ENCODE measurements at places on chromosomes 16 and 17.

DNA sequence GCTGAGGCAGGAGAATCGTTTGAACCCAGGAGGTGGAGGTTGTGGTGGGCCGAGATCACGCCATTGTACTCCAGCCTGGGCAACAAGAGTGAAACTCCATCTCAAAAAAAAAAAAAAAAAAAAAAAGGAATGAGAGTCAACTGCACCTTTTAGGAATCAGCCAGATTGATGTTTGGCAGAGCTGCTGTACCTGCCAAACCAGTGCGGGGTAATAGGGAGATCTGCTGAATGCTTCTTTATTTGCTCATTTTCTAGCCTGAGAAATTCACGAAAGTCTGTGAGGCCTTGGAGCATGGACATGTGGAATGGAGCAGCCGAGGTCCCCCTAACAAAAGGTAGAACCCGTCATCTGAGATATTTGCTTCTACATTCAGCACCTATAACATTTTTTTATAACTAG, 18.4 kb downstream of the OGFOD1 start:
- no peak for DNase-seq

DNA sequence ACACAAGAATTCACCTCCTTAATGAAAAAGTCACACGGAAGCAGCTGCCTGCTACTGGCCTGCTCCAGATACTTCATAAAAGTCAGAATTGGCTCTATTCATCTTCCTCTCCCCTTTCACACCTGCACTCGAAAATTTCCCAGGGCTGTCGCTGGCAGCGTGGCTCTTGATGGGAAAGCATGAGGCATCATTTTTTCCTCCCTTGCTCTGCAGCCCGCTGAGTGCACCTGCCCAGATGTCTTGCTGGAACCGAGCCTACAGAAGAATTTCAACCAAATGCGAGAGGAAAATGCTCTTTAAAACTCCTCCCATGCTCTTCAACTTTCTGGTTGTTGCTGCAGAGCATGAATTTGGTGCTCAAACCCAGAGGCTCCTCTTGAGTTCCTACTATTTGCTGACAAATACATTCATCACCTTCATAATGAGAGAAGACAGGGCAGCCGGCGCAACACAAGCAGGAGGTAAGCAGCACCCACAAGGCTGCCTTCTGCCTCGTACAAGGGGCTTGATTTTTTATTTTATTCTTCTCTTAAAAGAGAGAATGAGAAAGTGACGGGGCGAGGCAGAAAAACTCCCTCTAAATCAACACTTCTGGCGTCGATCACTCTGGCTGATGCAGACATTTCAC, 146.8 kb downstream of the ZFHX3 start:
- no peak for DNase-seq

DNA sequence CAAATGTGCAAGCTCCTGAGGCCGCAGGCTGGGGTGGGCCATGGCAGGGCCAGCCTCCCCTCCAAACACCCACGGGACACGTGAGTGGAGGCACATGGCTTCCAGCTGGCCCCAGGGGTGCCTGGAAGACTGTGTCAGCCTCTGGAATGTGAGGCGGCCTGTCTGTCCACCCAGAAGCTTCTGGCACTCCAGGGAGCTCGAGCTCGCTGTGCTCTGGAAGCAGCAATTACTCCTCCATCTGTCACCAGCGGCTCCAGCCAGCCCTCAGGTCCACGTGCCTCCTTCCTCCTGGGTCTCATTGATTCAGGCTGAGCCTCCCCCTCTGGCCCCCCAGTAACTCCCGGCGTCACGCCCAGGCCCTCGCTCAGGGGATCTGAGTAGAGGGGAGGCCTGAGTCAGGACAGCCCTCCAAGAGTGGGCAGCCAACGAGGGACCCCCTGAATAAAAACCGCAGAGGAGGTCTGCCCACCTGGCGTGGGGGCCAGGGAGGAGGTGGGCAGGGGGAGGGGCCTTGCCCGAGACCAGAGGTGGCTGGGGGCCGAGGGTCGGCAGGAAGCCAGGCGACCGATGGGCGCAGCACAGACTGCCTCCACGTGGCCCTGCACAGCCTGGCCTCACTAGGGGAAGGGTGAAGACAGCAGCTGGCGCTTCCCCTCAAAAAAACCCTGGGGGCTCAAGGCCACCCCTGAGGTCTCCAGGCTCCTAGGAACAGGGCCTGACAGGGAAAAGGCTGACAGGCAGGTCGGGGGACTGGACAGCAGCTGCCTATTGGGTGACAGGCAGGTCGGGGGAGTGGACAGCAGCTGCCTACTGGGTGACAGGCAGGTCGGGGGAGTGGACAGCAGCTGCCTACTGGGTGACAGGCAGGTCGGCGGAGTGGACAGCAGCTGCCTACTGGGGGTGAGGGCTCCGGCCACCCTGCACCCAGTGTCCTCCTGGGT, 11.9 kb downstream of the PIEZO1 start:
- peak; percentile 66 for DNase-seq

DNA sequence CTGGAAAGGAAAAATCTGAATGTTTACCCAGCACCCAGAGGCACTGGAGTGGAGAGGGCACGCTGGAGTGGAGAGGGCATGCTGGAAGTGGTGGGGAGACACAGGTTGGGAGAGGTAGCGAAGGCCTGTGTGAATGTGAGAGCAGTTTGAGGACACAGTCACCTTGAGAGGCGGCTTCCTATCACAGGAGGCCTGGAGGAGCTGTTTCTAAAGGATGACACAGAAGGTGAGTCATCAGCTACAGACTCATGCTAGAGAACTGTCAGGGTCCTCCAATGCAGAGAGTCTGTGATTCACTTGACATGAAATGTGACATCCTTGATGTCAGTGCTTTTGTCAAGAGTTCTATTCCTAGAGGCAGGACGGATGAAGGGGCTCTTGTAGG, 13.8 kb downstream of the CTRL start:
- DNase-seq = no peak

- no peak for DNase-seq
These were observed 131.0 kb downstream of the PRKCB start for GRCh38 chr16:23966597-23967394.

GRCh38 chr17:7137171-7137943, 22.7 kb upstream of the ASGR2 start:
- no peak for DNase-seq

DNA sequence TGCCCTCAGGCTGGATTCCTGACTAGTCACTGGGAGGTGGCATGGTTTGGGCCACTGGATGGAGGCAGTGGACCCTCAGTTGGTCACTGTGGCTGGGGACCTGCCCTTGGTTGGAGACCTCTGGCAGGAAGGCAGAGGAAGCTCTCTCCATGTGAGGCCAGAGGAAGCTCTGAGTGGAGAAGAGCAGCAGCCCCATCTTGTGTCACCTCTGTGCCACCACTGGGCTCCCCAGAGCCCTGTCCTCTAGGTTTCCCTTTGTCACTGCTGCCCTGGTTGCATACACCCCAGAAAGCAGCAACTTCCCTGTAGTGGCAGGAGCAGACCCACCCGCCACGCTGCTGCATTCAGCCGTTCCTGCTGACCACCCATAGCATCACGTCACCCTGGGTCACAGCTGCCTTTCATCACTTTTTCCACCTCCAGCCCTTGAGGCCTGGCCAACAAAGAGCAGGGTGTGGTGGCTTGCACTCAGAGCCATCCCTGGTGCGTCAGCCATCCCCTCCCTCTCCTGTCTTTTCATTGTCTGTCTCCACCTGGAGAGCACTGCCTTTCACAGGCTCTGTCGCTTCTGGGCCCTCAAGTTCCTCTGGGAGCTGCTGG, 11.9 kb downstream of the CTRL start:
- DNase-seq = no peak

DNA sequence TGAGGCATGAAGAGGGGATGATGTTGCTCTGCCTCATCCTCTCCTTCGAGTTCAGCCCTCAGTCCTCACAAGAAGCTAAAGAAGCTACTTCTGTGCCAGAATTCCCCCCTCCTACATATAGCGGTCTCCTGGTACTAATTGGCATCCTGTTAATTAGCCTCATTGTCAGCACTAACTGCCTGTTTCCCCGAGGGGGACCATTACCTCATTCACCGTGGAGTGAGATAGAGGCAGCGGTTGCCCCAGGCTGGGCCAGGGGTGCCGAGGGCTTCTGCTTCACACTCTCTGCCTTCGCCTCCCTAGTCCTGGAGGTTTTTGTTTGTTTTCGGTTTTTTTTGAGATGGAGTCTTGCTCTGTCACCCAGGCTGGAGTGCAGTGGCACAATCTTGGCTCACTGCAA, 5.7 kb upstream of the MINK1 start:
- no peak for DNase-seq

GRCh38 chr17:33310296-33310695, 17.2 kb upstream of the ASIC2 start:
- no peak for DNase-seq

GRCh38 chr17:73042809-73043685, 49.4 kb downstream of the SLC39A11 start:
- no peak for DNase-seq
